ENCODE measurements at places on chromosomes 4 and X.

DNA sequence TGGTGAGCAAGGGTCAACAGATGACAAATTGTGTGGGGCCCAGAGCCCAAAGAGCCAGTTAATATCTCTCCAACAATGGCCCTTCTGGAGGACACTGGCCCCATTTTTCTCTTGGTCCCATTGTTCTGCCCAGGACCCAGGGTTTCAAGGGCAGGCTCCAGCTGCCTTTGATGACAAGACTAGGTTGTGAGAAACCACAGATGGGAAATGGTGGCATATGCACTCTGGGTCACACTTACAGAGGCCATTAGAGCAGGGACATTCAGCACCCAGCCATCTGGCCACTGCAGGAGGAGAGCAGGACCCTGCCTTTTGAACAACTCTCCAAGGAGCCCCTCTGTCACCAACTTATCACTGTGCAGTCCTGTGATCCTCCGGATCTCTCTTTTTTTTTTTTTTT lies 49.7 kb upstream of the KIAA1210 start:
- no peak for DNase-seq

- DNase-seq = no peak
Measured at GRCh38 chr4:128358913-128359279, 71.3 kb upstream of the PGRMC2 start.

DNA sequence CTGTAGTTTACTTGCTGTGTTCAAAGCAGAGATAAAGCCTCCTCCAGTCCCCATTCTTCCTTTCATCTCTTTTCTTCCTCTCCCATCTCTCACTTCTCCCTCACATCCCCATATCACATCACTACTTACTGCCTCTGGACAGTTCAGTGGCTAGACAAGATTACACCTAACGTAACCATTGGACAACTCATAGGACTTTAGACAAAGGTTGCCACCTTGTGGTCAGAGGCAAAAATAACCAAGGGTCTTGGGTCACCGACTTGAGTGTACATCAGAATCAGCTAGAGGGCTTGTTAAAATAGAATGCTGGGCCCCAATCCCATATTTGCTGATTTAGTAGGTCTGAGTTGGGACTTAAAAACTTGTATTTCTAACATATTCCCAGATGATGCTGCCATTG lies 109.3 kb upstream of the DGKK start:
- peak; percentile 0 for DNase-seq

- no peak for DNase-seq
Measured at GRCh38 chrX:67601771-67602170, 58.0 kb downstream of the AR start.

DNA sequence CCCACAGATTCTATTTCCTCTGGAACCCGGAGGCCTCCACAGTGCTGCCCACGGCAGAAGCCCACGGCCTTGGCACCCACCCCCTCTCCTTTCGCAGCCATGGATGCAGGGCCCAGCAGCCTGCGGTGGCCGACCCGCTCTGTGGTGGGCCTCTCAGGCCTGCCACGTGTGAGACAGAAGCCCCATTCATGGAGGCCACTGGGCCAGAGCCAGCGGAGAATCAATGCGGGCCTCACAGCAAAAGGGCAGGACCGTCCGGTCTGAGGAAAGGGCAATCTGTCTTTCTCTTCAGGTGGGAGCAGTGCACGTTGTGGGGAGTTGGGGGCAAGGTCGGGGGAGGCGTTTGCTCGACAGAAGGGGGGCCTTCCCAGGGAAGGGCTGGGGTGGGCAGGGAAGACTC lies 8.4 kb upstream of the HAUS7 start:
- no peak for DNase-seq

DNA sequence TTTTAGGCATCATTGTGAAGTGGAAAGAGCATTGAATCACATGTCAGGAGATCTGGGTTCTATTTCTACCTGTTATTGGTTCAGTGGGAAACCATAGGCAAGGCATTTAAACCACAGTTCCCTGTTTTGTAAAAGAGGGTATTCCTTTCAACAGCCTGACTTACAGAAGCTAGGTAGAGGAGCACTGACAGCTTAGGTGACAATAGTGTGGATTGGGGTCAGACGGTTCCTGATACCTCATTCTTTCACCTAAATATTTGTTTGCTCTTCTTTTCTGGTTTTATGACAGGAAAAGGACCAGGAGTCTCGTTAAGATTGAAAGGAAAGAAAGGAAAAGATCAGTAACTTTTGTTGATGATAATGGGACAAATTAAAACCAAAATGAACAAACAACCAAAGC lies 15.9 kb upstream of the PDLIM5 start:
- DNase-seq = no peak

- no peak for DNase-seq
Measured at GRCh38 chrX:135213200-135213844, 38.5 kb upstream of the ETDA start.

DNA sequence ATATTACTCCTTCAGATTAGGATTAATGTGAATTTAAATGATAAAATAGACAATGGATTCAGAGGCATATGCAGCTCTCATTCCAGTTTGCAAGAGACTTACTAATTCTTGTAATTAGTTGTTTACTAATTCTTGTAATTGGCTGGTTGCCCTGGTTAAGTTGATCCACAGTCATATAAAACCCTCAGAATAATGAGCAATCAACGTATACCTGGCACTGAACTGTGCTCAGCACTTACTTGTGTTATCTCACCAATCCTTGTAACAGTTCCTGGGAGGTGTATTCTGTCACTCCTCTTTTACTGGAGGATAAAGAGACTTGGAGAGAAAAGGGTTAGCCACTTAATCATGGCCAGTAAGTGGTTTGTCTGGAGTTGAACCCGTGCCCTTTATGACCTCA lies 10.5 kb downstream of the HERC5 start:
- no peak for DNase-seq

DNA sequence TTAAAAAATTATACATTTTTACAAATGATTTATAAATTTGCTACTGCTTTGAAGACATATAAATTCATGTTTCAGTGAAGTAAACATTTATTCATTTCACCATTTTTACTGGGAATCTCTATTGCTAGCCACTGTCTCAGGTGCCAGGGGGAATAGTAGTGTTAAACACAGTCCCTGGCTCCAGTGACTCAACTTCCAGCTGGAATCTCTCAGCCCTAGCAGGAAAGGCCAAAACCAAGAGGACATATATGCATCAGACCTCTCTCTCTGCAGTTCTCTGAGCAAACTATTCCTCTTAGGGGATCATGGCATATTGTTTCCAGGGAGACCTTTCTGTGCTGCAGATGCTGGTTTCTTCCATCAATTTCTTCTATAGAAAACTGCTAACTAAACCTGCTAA lies 1009.0 kb upstream of the LCORL start:
- DNase-seq = no peak

DNA sequence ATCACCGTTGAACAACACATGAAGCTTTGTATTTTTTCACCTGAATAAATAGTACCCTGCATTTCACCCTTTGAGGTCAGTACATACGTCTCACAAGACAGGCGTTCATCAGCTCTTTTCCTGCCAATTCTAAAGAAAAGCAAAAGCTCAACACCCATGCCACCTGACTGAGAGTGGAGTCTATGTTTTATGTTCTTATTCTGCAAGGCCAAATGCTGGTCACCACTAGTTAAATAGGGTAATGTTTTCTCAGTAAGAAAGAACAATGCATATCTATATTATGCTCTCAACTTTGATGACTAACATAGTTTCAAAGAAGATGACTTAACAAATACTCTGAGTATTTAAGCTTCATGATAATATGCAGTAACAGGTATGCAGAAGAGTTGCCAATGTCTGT lies 336.3 kb upstream of the BMP3 start:
- no peak for DNase-seq

DNA sequence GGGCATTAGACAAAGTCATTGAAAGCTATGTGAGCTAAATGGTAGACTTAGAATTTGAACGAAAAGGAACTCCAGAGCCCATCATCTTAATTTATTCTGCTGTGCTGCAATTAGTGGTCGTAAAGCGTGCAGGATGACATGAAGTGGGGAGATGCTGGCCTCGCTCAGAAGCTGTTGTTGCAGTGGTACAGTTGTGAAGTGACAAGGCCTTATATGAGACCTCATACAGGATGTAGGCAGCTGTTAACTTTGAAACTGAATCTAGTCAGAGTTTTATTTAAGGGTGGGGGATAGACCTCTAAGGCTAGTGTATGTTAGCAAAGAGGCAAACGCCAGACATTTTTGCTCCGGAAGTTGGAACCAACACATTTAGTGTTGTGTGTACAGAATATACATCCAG lies 13.4 kb downstream of the KLF3 start:
- DNase-seq = no peak

DNA sequence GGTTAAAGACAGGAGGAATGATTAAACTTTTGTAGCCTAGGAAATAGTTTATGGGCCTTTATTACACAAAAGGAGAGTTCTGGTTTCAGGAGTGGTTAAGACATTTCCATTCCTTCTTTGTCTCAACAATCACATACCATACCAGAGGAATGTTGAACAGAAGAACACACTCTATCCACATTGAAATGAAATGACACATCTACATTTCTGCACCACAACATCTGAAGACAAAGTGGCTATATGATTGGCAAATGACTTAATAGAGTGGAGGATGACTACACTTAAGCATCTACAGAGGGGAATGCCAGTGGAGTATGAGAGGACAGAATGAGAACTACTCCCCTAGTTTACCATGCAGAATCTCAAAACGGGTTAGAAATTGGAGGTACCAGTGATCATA lies 8.0 kb downstream of the CYP2U1 start:
- DNase-seq = no peak

DNA sequence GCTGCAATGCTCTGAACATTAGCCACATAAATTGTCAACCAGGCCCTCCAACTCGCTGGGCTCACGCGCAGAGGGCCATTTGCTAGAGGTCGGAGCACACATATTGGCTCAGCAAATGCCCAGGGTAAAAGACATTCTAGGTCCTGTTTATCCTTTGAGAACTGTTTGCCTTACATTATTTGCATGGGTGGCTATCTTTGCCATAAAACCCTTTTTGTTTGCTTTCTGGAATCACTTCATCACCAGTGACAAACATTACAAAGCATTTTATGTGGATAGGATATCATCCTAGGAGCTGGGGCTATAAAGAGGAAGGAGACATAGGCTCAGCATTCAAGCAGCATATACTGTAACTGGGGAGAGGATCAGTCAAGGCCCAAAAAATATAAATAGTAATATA lies 149.2 kb upstream of the RAI2 start:
- no peak for DNase-seq

DNA sequence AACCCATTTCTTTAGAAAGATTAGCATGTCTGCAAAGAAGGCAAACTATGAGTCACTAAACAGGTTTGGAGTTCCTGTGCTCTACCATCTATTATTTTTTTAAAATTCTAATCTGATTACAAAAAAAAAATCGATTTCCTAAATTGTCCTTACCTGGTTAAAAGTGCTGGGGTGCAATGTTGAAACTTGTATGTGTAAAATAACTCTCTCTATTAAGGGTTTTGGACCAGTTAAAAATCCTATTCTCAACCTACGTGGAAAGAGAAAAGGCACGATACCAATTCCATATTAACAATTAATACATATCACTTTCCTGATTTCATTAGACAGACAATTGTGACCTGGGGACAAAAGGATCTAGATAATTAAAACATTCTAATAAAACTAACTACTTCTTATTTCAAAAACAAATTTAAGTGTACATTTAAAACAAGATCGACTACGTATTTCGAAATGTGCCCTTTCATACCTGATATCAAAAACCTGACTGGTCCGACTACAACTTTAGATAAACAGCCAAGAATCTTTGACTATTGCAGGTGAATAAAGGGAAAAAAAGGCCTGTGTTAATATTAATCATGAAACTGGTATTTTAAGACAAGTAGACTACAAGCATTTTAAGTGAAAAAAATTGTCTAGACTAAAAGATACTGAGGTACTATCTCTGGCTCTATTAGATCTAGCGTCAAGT lies 21.2 kb downstream of the AADAT start:
- DNase-seq = no peak

- no peak for DNase-seq
Measured at GRCh38 chr4:73442275-73442674, 6.3 kb downstream of the AFP start.

GRCh38 chrX:19179389-19179788 lies 57.1 kb upstream of the ADGRG2 start:
- no peak for DNase-seq

- DNase-seq = no peak
Measured at GRCh38 chrX:53280331-53281320, 758 bp downstream of the IQSEC2 start.

- DNase-seq = no peak
Measured at GRCh38 chrX:47422444-47422843, 52.1 kb downstream of the ZNF157 start.

GRCh38 chr4:174265916-174266315 lies 17.6 kb downstream of the FBXO8 start:
- no peak for DNase-seq

- no peak for DNase-seq
Measured at GRCh38 chr4:91622925-91623602, 680.7 kb upstream of the GRID2 start.

DNA sequence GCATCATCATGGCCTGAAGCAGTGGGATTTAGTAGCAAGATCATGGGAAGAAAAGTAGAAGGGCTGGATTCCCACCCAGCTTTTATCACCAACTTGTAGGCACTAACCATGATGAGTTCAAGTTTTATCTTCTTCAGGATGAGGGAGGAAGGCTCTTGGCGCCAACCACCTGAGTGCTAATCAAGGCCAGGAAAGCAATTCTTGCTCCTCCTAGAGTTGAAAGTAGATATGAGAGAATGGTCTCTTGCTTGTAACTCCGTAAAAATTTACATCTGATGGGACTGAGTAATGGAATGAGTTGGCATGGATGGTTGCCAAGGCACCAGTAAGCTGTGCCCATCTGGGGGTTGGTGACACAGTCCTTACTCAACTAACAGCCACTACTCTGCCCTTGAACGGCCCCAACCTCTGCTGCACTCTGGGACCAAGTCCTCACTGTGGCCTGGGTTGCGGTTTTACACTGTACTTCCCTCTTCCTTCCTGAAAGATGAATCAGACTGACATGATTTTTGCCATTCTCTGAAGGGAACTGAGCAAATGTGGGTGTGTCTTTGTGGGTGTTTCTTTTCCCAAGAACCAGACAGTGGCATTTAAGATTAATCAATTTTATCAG lies 39.4 kb upstream of the NDP start:
- DNase-seq = no peak

GRCh38 chr4:169151671-169152070 lies 119.1 kb downstream of the SH3RF1 start:
- DNase-seq = no peak

- no peak for DNase-seq
Measured at GRCh38 chr4:107006218-107006617, 29.9 kb downstream of the DKK2 start.

DNA sequence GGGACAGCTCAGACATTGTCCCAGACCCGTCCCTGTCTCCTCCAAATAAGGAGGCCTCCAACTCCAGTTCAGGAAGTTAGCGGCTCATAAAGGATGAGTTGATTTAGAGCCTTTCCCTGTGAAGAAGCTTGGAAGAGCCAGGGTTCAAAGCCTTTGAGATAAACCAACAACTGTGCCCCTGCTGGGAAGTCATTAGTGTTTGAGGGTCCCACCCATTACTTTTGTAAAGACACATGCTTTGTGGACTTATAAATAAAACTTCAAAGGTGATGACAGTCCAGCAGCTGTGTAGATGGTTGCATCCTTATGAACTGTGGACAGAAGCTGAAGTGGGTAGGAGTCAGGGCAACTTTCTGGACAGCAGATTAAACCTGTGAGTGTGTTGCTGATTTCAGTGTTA lies 86.0 kb upstream of the PGRMC2 start:
- DNase-seq = no peak
